ENCODE measurements at places on chromosomes 1 and 21.

DNA sequence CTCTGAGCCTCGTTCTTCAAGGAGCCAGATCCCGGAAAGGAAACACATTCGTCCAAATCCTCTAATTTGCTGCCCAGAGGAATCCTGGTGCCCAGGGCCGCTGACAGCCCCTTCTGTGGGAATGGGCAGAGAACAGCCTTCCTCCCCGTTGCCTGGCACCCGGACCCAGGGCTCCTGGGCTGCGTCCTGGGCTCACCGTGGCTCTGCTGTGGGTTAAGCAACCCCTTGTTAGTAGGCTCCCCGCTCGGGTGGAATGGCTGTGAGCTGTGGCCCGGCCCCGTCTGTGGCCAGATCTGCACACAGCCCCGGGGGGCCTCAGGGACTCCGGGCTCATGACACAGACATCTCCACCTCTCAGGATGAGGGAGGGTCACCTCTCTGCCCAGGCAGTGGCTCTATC lies 122.9 kb upstream of the ARHGEF16 start:
- DNase-seq: no peak

GRCh38 chr21:31396399-31396798 lies 52.3 kb upstream of the TIAM1 start:
- DNase-seq: no peak

DNA sequence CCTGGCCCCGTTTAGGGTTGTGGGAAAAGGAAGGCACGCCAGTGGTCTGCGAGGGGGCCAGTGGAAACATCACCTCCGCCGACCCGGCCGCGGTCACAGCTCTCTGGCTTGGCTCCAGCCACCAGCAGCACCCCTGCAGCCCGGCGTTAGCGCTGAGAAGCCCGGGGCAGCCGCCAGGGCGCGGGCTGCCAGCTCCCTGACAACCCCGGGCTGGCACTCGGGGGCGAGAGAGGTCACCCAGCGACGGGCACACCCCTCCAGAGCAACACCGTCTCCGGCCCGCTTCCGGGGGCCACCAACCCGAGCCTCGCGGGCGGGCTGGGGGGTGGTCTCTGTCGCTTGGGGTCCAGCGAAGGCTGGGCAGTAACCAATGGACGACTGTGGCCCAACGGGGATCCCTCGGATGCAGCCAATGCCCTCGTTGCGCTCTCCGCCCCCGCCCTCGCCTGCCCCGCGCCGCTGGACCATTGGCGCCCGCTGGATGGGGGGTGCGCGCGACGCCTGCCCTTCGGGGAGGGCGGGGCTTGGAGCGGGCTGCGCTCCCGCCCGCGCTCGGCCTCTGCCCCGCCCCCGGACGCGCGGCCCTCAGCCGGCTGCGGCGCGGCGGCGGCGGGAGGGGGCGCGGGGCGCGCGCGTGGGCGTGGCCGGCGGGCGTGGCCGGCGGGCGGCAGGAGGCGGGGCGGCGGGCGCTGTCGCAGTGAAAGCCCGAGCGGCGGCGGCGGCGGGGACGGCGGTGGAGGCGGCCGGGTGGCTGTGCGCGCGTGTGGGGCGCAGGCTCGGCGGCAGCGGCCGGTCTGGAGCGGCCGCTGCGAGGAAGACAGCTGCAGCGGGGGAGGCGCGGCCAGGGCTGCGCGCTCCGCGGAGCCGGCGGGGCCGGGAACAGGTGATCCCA lies at the start of gene MAN1C1:
MAN1C1 (plus strand) TSS at position 697 of the 892 bp plus-strand sequence. CDS start 1,007 bp downstream, outside the sequence.
- peak; percentile 80 for DNase-seq

- DNase-seq: no peak
These were observed 11.0 kb upstream of the XCL2 start for GRCh38 chr1:168554603-168555483.

- no peak for DNase-seq
These were observed 33.6 kb upstream of the DISP1 start for GRCh38 chr1:222781251-222781650.

DNA sequence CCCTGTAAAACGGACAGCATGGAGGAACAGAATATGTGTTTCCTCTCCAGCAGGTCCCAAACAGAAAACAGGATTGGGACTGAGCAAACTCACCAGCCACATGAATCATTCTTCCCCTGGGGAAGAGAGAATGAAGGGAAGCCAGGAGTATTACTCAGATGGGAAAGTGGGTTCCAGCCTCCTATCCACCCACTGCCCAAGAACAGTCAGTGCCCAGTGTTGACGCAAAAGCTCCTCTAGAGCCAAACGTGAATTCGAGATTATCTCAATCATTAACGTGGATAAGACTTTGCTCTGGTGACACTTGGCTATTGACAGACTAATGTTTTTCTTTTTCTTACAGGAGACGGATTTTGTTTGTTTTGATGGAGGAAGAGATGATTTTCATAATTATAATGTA lies 9.3 kb downstream of the MIA3 start:
- no peak for DNase-seq

- DNase-seq: no peak
These were observed 465.2 kb downstream of the USP25 start for GRCh38 chr21:16194788-16195537.

DNA sequence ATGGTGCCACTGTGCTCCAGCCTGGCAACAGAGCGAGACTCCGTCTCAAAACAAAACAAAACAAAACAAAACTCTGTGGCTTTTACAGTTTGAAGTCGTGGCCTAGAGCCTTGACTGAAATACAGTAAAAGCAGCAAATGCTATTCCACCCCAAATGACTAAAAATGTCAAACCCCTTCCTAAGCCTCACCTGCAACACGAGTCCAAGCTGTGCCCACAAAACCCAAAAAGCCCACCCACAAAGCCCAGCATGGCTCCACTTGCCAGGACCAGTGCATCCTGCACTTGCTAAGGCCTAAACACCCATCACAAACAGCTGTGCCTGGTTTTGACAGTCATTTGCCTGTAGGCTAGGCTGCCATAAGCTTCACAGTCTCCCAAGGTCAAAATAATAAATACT lies 21.3 kb downstream of the VAV3 start:
- no peak for DNase-seq

- peak; percentile 18 for DNase-seq
These were observed 2.3 kb downstream of the H3-3A start for GRCh38 chr1:226064816-226065248.

DNA sequence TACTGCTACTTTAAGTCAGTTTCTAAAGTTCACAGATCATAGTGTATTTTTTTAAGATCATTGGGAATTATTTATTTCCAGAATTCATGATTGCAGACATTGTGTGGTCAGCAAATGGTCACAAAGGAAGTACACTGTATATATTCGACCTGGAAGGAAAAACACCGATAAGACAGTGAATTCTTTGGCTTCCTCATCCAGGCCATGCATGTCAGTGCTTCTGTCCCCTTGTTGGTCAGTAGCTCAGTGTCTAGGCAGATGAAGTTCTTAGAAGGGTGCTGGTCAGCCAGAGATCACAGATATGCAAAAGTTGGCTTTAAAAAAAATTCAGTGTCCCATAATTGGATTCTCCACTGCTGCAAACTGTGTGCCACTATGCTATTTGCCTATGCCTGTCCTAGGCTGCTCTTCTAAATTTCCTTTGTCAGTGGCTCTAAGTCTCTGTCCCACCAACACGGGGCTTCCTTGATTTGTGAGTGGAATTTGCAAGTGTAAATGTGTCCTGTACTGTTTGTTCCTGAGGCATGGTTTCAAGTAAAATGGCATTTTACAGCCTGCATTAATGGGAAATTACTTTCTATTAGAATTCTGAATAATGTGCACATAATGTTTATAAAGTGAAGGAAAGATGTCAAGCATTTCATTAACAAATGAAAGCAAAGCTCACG lies 12.0 kb upstream of the VAMP4 start:
- no peak for DNase-seq

- DNase-seq: no peak
These were observed 60.1 kb downstream of the TMCO4 start for GRCh38 chr1:19739628-19740027.

GRCh38 chr1:228851193-228851592 lies 115.9 kb downstream of the RHOU start:
- no peak for DNase-seq

DNA sequence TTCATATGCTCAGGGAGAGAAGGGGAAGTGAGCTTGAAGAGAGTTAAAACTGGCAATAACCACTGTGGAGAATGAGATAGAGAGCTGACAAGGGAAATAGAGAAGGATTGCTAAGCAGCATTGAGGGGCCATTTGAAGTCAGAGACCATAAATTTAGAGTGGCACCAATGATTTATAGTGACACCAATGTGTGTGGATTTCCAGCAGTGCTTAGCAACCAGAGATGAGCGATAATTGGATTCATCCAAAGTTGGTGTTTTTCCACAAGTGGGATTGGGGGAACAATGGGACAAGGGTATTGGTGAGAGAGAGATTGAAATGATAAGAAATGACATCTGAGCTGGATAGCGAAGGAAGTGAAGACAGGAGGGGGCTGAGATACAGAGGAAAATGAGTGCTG lies 114.1 kb downstream of the C1orf94 start:
- no peak for DNase-seq

DNA sequence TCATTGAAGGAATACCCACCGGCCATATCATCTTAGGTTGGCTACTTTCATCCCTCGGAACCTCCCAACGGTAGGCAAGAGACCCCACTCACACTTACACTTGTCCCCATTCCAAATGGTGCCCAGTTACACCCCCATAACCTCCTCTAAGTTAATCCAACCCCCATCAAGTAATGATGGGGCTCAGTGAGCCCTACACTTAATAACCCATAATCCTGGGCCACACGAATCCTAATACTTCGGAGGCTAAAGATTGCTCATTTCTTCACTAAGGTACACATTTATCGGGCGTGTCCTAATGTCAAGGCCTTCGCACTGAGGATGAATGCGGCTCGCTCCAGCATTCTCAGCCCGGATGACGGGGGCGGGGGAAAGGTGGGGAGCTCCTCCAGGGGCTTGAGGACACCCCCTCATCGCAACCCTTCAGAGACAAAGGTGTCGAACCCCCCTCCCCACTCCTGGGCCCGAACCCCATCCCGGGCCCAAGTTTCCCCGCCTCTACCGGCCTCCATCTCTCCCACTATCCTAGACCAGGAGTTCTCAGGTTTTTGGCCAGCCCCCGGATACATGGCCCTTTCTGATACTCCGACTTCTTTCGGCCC lies 435 bp downstream of the ILF2 start:
- no peak for DNase-seq

DNA sequence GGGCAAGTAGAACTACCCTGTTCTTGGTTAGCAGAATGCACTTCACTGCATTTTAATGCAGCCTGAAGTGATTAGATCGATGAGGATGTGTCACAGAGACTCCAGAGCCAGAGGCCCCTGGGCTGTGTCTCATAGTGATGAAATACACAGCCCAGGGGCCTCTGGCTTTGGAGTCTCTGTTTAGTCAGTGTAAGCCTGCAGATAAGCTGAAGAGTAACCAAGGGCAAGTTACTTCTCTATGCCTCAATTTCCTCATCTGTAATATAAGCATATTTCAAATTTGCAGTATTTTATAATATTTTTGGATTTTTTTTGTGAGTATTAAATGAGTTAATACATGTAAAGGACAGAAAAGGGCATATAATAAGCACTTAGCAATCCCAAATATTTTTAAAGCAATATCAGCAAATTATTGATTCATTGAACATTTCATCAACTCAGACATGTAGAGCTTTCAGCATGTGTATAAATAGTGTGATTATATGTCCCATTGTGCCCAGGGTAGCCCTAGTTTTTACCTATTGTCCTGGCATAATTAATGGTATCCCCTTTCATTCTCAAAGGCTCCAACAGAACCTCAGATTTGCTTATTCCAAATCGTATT lies 23.6 kb upstream of the APOBEC4 start:
- DNase-seq: no peak

DNA sequence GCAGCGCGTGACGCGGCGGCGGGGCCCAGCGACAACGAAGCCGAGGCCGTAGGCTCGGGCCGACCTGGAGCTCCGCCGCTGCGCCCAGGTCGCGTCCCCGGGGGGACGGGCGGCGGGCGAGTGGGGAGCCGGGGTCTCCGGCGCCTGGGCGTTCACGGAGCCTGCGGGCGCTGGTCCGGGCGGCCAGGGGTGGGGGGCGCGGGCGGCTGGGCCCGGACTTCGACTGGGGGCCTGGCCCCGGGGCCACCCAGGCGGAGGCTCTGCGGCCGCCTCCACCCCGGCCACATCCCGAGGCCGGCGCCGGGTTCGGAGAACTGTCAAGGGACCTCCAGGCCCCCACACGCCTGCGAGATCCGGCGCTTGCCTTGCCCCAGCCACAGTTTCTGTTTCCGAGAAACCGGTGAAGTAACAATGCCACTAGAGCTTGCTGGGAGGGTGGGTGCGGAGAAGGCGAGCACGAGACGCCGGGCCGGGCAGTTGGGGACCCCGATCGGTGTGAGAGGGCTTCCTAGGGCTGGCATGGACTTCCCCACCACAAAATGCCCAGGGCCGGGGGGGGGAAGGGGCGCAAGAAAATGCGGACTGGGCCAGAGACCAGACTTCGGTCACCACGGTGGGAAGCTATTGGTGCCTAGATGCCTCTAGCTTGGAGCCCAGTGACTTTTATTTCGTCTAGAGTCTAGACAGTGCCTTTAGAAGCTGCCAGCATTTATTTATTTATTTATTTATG lies 501 bp downstream of the FBXO6 start:
- DNase-seq: peak; percentile 34

GRCh38 chr1:33143176-33143575 lies 38.7 kb downstream of the TRIM62 start:
- no peak for DNase-seq

DNA sequence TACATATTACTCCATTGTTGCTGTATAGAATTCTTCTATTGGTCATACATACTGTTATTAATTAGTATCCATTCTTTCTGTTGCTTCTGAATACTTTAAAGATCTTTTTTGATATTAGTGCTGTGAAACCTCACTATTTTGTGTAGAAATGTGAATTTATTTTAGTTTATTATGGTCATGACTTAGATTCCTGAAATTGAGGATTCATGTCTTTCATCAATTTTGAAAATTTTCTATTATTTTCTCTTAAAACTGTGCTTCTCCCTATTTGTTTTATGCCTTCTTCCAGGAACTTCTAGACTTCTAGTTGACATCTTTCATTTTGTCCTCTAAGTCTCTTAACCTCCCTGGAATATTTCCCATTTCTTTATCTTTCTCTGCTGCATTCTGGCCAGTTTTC lies 113.1 kb downstream of the NTPCR start:
- DNase-seq: no peak

DNA sequence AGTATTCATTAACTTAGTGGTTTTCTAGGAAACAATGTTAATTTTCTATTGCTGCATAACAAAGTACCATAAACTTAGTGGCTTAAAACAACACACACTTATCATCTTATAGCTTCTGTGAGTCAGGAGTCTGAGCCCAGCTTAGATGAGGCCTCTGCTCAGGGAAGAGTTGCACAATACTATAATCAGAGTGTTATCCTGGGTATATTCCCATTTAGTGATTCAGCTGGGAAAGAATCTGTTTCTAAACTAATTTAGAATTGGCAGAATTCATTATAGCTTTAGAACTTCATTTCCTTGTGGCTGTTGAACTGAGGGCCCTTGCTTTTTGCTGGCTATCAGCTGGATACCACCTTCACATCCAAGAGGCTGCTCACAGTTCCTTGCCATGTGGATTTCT lies 515.5 kb downstream of the BRINP3 start:
- no peak for DNase-seq

DNA sequence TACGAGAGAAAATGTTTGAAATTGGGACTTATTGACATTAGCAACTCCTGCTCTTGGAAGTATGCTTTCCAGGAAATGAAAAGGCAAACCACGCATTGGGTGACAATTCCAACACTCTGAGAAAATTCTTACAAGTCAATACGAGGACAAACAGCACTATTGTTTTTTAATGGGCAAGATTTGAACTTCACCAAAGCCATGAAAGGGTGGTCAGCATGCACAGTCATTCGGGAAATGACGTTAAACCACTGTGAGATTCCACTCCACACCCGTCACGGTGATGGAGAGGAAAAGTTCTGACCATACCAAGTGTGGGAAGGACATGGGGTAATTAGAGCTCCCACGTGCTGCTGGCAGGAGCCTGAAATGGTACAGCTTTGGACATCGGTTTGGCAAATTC lies 12.2 kb upstream of the PRXL2B start:
- no peak for DNase-seq

Measured in stimulated activated naive CD4-positive, alpha-beta T cell (primary cell).